ENCODE measurements at places on chromosomes 6 and 20.

GRCh38 chr6:66735106-66735890 is 1028.3 kb upstream of the EYS start:
- no peak for DNase-seq

- DNase-seq = no peak
Observed at GRCh38 chr20:61257611-61258010, 5.5 kb downstream of the CDH4 start.

DNA sequence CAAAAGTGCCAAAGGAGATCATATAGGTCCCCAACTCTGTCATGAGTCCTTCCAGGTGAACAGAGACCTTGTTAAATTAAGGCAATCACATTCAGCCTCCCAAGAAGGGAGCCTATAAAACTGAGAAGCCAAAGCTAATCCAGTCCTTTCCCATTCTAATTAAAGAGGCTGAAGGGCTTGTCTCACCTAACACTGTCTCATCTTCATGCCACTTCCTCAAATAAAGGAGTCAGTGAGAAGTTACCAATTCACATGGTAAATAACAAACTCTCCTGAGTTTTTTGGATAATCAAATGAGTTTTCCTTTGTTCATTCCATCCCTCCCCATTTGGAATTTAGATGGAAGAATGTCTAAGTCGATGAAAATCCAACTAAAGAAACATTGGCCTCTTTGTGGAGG is 242.8 kb downstream of the UST start:
- DNase-seq = no peak

GRCh38 chr6:2884804-2885203 is 18.3 kb downstream of the SERPINB9 start:
- no peak for DNase-seq

- no peak for DNase-seq
Observed at GRCh38 chr20:29873946-29874345, 1383.5 kb upstream of the DEFB115 start.

- no peak for DNase-seq
Observed at GRCh38 chr6:150418827-150419594, 50.2 kb downstream of the IYD start.

DNA sequence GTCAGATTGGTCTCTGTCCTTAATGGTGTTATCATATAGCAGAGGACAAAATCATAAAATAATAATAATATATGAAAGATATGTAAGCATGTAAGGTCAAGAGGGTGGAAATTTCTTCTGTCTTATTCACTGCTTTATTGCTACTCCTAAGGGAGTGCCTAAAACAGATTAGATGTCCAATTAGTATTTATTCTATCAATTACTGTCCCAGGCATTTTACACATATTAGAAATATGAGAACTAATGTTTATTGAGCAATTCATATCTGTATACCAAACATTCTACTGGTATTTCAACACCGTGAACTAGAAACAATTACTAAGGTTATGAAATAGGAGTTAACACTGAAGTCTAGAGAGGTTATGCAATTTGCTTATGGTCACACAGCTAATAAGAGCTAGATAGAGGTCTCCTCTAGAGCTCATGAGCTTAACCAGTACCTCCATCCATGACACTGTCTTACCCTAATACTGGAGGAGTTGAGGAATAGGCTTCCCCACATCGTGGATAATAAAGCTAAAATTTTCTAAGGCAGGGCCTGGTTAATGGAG is 302.3 kb downstream of the PLCB1 start:
- no peak for DNase-seq

DNA sequence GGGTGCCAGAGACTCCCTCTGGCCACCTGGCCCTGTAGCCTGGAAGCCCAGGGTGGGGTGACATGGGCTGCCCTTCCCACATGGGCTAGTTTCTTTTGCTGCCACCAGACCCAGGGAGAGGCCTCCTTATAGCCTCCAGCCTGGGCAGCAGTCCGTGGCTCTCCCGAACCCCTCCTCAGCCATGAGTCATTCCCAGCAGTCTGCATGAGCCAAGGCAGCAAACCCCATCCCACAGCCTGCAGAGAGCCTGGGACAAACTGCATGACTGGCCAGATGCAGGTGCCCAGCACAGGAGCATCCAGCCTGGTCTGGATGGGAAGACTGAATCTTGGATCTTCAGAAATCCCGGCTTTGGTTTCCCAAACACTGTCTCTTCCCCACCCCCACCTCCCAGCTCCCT is 75.7 kb downstream of the MRPL14 start:
- DNase-seq = no peak

DNA sequence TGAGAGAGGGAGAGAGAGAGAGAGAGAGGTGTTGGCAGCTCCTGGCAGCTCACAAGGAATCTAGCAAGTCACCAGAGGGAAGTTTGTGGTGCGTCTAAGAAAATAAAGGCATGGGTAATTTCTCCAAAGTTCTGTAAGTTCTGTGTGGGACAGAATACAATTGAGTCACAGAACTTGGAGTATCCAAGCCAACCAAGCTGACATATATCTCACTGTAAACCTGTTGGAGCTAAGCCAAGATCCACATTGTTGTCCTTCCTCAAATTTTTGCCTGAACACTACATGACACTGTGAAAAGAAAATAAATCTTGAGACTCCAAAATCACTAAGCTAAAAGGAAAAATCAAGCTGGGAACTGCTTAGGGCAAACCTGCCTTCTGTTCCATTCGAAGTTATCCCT is 436.7 kb downstream of the MEI4 start:
- DNase-seq = no peak

DNA sequence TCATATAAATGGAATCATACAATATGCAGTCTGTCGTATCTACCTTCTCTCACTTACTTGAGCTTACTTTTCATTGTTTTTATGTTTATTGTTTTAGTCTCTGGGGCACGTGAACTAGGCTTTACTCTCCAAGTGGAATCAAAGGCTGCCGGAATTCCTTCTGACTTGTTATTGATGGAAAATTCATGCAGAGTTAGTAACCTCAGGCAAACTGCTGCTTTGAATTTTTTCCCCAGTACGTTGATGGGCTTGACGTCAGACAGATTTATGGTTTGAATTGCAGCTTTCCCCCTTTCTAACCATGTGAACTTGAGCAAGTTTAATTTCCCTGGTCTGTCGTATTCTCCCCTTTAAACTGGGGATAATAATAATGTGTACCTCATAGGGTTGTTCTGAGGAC is 68.6 kb downstream of the ZDHHC14 start:
- no peak for DNase-seq

GRCh38 chr6:8589941-8590729 is 154.8 kb upstream of the SLC35B3 start:
- DNase-seq = no peak

- DNase-seq = no peak
Observed at GRCh38 chr6:37663019-37663810, 34.5 kb downstream of the MDGA1 start.

DNA sequence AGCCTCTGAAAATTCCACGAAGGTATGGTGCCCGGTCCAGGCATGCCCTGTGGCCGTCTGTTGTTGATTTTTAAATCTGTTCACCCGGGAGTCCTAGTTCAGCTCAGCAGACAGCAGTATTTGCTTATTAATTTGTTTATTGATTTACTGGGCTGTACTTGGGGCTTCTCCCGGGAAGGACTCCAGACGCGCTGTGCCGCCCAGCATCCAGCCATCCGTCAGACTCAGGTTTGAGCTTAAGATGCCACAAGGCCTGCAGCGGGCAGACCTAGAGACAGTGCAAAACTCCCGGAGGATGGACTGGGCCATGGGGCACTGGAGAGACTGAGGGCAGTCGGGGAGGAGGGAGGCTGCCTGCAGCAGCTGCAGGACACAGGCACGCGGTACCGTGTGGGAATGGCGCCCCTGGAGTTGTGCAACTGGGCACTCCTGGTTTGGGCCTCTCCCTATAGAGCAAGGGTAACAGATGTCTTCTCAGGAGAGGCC is 17.3 kb upstream of the CCDC167 start:
- DNase-seq = no peak

- DNase-seq = no peak
Observed at GRCh38 chr20:50439539-50440453, 70.4 kb upstream of the PTPN1 start.

- no peak for DNase-seq
Observed at GRCh38 chr6:134707342-134708031, 242.4 kb downstream of the ALDH8A1 start.

GRCh38 chr6:33202799-33203198 is 1.7 kb upstream of the HSD17B8 start:
- no peak for DNase-seq

DNA sequence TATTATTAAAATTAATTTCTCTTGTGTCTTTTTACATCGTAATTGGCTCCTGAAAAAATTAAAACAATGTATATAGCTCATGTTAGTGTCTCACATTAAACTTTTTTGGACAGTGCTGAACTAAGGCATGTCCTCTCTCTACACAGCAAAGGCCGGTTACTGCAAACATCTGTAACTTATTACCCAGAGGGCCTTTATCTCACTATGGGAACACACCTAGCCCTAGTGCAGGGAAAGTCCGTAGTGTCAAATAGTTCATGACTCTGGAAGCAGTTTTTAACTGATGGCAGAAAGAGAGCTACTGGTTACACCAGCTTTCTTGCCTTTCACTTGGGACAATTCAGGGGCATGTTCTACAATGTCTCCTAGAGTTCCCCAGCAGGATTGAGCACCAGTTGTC is 82.2 kb downstream of the PAK5 start:
- no peak for DNase-seq

GRCh38 chr20:50412069-50412468 is 98.1 kb upstream of the PTPN1 start:
- DNase-seq = no peak

DNA sequence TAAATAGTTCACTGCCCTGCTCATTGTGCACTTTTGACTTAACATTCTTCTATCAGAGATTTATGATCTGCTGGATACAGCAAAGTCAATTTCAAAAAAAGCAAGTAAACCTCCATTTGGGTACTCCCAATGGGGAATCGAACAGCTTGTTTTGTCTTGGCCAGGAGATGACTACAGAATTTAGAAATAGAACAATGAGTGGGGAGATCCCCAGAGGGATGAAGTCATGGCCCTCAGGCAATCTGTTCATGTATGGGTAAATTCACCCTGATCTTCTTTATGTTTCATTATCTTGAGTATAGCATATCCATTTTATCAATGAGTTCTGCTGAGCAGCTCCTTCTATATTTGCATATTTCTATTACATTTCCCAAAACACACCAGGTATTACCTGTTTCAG is 1681.9 kb downstream of the HACE1 start:
- no peak for DNase-seq

Measured in GM12878 (cell line).